ENCODE measurements at places on chromosomes 1 and 21.

DNA sequence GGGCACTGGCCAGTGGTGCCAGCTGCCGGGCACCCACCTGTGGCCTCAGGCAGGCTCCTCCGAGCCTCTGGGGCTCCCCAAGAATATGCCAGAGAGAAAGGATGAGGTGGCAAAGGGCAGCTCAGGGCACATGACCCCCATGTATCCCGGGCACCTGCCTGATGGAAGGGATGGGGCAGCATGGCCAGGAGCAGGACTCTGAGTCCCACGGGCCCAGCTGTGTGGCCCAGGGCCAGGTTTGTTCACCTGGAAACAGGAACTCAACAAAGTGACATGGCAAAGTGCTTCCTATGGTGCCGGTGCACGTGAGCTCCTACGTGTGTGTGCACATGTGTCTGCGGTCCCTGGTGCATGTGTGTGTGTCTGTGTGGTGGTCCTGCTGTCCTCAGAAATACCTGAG is 9.5 kb upstream of the GPR153 start:
- no peak for DNase-seq

- no peak for DNase-seq
Measured at GRCh38 chr1:161381707-161382106, 14.0 kb upstream of the CFAP126 start.

DNA sequence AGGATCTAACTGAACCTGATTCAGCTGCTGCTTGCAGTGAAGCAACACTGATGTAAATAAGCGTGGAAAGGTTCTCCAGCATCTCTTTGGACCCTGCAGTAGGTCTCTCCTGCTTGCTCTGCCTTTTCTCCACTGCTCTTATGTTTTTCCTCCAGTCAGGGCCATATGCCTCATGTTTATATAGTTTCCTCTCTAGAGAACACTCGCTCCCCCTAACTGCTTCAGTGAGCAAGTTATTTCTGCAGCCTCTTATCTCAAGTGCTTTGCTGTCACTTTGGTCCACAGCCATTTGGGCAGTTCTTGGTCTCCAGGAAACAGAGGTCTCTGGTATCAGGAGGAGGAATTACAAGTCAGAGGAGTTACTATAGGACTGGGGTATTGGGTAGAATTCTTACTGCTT is 5.3 kb downstream of the PRUNE1 start:
- DNase-seq: no peak

DNA sequence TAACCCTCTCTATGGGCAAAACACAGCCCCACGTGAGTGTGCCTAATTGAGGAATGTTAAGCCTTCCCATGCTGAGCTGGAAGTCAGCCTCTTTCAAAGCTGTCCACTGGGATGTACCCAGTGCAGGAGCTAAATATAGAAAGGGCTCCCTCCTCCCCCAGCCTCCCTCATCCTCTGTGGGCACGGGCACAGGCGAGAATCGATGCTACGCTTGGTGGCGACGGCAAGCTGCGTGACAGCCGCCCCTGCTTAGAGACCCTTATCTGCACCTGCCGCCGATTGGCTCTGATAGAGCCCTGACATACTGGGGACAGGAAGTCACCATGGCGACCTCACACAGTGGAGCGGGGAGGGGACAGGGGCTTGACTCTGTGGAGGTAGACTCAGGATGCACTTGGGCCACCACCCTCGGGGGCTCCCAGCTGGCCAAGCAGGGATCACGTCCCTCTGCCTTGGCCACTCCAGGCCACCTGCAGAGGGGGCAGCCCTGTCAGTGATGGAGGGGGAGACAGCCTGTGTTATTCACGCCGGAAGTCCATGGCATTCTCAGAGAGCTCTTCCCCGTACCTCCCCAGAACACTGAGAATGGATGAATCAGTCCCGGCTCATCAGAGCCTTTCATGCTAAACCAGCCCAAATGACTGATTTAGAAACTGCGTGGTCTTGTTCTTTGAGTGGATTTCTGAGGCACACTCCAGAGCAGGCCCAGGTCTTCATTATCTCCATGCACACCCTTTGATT is 84.8 kb downstream of the KCND3 start:
- peak; percentile 49 for DNase-seq

DNA sequence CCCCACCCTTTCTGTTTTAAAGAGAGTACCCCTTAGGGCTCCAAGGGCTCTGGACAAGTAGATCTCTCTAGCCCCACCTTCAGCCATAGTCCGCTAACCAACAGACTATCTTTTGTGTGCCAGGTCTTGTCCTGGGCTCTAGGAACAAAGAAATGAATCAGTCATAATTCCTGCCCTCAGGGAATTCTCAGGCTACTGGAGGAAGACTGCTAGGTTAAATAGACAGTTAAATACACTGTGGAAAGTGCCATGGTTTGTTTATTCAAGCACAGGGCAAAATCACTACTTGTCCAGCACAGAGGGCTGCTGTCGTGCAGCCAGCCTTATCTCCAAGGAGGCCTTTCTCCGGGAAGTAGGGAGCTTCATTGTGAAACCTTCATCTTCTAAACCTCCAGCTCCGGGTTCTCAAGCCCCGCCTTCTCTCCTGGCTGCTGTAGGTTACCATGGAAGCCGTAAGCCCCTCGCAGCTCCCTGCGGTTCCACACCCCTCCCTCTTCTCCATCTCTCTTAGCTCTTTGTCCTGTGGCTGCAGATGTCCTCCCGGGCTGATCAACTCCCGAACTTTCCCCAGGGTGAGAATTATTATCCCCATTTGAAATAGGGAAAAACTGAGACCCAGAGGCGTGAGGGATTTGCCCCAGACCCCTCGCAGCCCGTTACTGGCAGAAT is 29.8 kb downstream of the SHISAL2A start:
- no peak for DNase-seq

DNA sequence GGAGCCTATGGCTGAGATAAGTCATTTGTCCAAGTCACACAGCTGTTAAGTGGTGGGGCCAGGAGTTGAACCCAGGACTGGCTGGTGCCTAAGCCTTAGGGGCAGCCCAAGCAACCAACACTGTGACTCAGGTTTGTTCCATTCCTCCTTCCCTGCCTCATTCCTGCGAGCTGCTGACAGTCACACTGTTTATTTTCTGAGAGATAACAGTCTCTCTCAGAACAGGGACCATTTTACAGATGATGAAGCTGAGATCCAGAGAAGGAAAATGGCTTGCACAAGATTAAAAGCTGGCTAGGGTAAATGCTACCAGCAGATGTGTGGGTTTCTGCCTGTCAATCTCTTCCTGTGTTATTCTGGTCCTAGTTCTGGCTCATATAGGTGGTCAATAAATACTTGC is 24.3 kb upstream of the TCEA3 start:
- no peak for DNase-seq

DNA sequence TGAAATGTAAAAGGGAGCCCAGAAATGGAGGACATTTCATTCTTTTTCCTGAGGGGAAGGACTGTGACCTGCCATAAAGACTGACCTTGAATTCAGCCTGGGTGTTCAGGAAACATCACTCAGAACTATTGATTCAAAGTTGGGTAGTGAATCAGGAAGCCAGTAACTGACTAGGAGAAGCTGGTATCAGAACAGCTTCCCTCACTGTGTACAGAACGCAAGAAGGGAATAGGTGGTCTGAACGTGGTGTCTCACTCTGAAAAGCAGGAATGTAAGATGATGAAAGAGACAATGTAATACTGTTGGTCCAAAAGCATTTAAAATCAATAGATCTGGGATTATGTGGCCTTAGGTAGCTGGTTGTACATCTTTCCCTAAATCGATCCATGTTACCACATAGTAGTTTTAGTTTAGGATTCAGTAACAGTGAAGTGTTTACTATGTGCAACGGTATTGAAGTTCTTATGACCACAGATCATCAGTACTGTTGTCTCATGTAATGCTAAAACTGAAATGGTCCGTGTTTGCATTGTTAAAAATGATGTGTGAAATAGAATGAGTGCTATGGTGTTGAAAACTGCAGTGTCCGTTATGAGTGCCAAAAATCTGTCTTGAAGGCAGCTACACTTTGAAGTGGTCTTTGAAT is 2.9 kb downstream of the RGS2 start:
- DNase-seq: no peak

DNA sequence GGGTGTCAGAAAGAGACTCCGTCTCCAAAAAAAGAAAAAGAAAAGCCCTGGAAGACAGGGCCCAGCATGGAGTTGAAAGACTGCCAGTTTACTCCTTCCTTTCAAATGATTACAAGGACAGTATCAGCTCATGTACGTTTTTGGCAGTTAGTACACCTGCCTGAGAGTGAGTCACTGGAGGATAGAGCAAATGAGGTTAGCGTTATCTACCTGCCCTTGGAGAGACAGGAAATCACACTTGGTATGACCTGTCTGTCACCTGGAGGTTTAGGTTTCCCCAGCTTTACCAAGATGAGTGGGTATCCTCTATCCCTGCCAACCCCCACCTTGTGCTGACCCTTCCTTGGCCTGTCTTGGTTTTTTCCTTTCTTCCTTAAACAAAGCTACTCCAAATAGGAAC is 96.8 kb upstream of the BMP8A start:
- peak; percentile 74 for DNase-seq

GRCh38 chr1:2505461-2505994 is 20.9 kb downstream of the PANK4 start:
- DNase-seq: no peak

GRCh38 chr1:57620605-57621004 is 196.7 kb upstream of the DAB1 start:
- DNase-seq: no peak

- DNase-seq: no peak
Measured at GRCh38 chr1:228190182-228190581, 17.7 kb upstream of the OBSCN start.

DNA sequence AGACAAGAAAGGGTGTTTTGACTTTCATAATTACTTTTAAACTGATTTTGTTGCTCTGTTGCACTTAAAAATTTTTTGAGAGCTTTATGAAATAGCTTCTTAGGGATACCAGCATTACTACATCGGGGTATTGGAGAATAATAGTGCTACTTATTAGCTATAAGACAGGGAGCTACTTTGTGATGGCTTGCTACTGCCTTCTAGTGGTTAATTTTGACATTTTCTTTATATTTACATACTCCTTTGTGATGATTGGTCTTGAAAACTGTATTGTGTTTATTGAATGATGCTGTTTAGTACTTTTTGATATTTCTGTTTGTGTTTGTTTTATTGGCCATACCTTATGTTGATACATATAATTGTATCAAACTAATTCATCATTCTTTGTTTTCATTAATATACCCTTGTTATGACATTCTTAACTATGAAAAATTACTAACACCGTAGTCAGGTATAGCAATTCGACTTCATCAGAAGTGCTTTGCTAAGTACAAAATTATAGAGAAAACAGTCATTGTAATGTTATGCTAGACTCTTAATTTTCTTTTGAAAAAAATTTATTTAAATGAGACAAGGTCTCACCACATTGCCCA is 85.5 kb downstream of the CLIC4 start:
- DNase-seq: peak; percentile 60

GRCh38 chr1:232292239-232292638 is 337.7 kb downstream of the SIPA1L2 start:
- peak; percentile 51 for DNase-seq

DNA sequence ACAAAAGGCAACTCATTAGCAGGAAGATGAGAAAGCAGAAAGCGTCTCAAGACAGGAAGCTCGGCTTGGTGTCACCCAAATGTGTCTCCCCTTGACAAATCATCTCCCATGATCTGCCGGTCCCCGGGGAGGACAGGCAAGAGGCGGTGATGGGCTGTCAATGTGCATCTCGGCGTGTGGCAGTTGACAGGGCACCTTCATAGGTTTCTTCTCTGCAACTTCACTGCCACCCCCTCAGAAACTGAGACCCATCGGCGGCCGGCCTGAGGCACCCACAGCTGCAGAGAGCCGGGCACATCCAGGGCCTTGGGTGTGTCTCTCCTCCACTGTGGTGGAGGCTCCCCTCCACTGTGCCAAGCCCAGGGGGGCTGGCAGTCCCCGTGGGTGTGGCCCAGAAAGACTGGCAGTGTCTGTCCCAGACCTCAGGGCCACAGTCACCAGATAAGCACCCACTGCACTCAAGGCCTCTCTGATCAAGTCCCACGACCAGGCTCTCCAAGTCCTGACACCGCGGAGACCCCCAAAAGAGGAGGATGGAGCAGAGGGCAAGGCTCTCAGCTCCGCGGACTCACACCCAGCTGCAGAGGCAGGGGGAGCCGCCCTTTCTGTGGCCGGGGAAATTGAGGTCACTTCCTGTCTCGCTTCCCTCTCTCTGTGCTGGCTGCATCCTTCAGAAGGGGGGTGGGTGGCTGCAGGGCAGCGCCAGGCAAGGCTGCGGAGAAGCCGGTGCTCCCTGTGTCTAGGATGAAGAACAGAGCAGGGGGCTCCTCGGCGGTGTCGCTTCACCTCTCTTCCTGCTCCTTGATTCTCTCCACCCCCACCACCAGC is 39.6 kb upstream of the LBR start:
- peak; percentile 94 for DNase-seq

DNA sequence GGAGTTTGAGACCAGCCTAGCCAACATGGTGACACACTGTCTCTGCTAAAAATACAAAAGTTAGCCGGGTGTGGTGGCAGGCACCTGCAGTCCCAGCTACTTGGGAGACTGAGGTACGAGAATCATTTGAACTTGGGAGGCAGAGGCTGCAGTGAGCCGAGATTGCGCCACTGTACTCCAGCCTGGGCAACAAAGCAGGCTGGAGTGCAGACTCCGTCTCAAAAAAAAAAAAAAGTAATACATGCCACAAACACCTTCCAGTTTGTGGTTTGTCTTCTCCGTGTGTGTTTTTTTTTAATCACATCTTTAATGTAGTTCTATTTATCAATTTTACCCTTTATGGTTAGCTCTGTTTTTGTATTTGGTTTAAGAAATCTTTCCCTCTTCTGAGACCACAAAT is 22.3 kb downstream of the POGZ start:
- DNase-seq: peak; percentile 12

DNA sequence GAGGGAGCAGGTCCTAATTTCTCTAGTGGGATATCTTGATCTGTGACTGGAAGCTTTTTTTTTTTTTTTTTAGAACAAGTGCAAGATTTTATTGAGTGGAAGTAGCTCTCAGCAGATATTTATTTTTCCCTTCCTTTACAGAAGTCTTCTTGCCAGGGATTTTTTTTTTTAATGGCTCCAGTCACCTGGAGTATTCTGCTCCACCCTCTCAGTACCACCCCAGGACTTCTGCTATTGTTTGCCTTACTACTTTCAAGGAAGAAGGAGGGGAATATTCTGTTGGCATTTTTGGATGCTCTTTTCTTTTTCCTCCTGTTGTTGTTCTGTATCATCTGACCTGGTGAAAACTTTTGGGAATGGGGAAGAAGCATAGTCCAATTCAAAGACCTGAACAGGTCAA is 23.1 kb upstream of the CYP2J2 start:
- DNase-seq: no peak

Data from Jurkat, Clone E6-1 (cell line).